ENCODE measurements at places on chromosomes 12 and 14. TPM values are rescaled to one million over a fixed set of nuclear protein-coding genes. Genes with fewer than 3 reads are reported as not detected.

The EPYC gene
- polyA plus RNA-seq: not detected

The SLC25A47 gene
- 0.80 TPM for polyA plus RNA-seq

The PRPH gene
- 1.1 TPM for polyA plus RNA-seq

The NYNRIN gene
- 30.7 TPM for polyA plus RNA-seq

The BEGAIN gene
- polyA plus RNA-seq: not detected

The ZBTB39 gene
- 9.9 TPM for polyA plus RNA-seq
